ENCODE measurements at places on chromosomes 11 and 22.
A peak's percentile ranks its signal among the peaks of the same experiment; 100 is the strongest.

GRCh38 chr22:47810505-47811500, 1048.4 kb downstream of the TBC1D22A start:
- no peak for DNase-seq

DNA sequence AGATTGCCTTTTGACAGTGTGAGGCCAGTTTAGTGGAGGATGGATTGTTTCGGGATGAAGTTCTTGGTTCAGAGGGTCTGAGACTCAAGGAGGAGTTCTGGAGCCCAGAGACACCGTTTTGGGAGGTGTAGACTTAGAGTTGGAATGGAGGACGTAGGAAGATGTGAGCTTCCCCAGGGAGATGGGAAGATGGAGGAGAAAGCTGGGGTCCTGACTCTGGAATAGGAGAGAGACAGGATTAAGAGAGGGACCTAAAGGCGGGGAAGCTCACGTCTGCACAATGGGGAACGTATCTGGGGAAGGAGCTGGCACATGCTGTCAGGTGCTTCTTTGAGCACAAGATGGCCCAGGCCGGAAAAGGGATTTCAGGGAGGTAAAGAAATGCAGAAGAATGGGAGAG, 71.3 kb upstream of the CLDN5 start:
- no peak for DNase-seq

- DNase-seq, result no peak
Measured at GRCh38 chr22:27133681-27134314, 476.4 kb downstream of the MIAT start.

DNA sequence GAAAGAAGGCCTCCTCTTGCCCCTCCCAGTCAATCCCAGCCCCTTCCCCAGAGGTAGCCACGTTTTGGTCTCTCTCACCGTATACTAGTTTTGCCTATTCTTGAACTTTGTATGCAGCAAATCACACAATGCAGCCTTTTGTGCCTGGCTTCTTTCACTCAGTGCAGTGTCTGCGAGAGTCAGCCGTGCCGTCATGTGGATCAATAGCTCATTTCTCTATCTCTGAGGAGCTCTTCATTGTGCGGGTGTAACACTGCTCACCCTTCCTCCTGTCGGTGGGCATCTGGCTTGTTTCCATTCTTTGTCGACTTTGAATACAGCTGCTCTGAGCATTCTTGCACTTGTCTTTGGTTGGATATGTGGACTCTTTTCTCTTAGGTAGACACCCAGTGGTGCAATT, 146.5 kb downstream of the CACNA1I start:
- DNase-seq, result no peak

DNA sequence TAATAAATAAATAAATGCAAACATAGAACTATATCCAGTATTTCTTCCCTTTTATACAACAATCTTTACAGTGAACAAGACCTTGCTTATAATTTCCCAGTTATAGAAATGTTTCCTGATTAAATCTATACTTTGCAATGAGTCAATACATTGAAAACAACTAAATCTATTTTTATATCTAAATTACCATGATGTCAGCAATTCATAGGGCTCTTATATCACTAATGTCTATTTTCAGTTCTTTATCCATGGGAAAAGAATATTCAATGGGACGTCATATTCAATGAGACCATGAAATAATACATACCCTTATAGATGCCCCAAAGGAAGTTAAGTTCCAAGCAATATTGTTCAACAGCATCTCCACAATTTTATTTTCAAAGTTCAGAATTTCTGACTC, 359.9 kb downstream of the CASP12 start:
- DNase-seq, result no peak

- no peak for DNase-seq
Measured at GRCh38 chr11:657691-658126, 20.6 kb downstream of the DRD4 start.

- DNase-seq, result no peak
Measured at GRCh38 chr22:28983788-28984441, 77.7 kb downstream of the C22orf31 start.

DNA sequence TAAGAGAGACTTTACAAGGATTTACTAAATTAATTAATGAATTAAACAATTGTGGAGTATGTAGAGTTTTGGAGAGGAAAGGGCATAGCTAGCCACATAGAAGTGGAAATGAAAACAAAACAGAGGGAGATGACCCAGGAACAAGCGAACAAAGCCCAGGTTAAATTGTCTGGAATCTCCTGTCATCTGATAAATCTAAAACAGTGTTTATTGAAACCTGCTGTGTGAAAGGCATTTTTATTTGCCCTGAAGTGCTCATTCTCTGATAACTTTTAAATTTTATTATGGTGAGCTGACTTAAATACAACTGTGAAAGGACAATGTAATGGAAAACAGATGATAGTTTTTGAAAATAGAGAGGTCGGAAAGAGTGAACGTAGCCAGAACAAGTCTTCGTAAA, 682.8 kb upstream of the KIRREL3 start:
- no peak for DNase-seq

GRCh38 chr11:65663639-65664200, 1.0 kb upstream of the RELA start:
- DNase-seq, result peak; percentile 71

Measured in activated CD4-positive, alpha-beta T cell treated with anti-CD3 and anti-CD28 coated beads, Interleukin-2, amount 50 U/mL, for 48 hours (primary cell).